Brain microvascular endothelial cell (primary cell): ENCODE measurements at places on chromosomes 4 and X.
A peak's percentile ranks its signal among the peaks of the same experiment; 100 is the strongest.

DNA sequence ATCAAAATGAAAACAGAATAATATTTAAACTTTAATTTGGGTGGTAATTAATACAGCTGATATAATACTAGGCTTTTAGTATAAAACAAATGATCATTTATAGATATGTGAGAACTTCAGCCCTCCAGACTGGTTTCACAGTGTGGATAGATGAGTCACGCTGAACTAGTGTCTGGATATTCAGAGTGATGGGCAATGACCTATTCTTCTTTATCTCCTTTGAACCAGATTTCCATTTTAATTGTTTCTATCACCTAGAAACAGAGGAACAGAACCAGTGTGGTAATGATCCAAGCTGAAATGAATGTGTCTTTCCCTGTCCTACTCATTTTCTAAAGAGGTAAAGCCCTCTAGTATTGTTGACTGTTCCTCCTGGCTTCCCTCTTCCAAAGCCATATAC lies 155.2 kb upstream of the GK2 start:
- DNase-seq: no peak

DNA sequence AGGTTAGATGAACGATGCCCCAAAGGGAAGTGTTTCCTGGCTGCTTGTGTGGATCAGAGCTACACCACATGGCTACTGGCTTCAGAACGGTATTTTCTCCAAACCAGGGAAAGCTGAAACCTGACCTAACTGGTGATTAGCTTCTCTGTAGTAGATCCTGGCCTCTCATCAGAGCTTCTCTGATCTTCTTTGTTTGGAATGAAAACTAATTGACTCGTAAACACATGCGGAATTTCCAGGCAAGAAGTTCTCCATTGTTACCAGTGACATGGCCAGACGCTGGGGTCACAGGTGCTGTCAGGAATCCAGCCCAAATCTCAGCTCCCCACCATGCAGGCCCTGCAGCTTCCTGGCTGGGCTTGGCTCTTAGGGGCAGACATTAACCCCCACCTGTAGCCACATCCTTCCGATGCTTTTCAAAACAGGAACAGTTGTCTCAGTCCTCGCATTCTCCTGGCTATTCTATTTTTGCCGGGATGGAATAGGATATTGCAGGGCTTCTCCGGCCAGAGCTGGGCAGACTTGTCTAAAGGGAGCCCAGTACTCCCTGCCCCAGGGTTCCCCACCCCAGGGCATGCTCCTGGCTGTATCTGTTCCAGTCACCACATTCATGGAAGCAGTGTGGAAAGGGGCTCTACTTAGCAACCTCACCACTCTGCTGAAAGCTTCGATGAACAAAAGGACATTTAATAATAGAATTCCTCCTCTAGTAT lies 305.4 kb upstream of the F9 start:
- DNase-seq: no peak

DNA sequence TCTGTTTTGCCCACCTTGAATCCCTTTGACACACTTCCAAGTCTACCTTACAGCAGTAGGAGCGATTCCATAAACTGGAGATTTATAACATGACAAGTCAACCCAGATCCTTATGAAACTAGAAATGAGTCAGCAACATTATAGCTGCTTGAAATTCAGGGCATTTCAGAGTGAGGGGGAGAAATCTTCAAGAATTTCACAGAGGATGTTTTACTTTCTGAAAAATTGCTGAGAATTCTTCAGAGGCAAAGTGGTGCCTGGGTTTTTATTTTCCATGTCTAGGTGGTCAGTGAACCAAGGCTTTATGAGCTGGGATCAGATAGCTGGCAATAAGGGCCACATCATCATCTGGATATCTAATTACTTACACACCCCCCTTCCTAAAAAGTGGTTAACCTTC lies 119.8 kb downstream of the PPARGC1A start:
- DNase-seq: no peak

DNA sequence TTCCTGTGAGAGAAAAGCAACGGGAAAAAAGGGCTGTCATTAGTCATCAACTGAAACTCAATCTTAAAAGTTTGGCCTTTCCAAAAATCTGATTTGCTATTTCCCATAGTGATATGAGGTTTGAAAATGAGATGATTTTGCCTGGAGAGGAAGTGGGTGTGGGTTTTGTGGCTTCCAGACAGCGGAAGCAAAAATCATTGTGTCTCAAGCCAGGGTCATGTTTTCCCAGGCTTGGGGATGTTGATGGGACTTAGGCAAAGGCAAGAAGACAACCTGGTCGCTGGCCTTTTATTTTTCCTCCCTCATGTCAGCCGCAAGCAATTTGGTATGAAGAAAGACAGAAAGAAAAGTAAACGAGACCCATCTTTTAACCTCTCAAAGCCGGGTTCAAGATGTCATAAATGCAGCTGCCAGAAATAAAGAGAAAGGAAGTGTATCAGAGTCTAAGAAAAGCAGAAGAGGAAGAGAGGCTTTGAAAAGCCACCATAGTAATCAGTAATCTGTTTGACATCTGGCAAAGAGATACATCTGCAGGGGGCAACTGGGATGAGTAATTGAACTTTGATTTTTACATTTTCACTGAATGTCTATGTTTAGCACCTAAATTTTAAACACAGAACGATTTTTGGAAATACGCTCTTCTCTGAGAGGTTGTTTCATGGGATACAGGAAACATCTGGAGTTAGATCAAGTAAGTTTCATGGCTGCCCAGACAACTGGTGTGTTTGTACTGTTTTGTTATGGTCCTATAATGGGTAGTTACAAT lies 521.6 kb upstream of the SLIT2 start:
- peak; percentile 82 for DNase-seq

GRCh38 chrX:65587616-65588526 lies 53.3 kb upstream of the LAS1L start:
- DNase-seq: peak; percentile 30

DNA sequence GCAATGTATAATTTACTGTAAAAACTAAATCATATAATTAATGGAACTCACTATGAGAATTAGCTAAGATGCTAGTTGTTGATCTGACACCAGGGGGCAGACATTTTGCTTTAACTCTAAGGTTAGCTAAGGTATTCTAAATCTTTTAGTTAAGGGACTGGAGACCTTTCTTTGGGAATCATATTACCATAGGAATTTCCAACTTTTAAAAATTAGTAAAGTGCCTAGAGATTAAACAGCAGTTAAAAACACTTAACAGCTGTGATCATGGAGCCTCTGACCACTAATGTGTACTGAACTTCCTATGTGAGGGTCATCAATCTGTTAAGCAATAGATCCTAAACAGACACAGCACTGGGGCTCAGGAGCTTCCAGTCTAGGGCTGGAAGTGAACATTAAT lies 226.6 kb downstream of the NSUN7 start:
- no peak for DNase-seq

GRCh38 chr4:182235021-182235795 lies 8.0 kb upstream of the TENM3 start:
- DNase-seq: no peak

DNA sequence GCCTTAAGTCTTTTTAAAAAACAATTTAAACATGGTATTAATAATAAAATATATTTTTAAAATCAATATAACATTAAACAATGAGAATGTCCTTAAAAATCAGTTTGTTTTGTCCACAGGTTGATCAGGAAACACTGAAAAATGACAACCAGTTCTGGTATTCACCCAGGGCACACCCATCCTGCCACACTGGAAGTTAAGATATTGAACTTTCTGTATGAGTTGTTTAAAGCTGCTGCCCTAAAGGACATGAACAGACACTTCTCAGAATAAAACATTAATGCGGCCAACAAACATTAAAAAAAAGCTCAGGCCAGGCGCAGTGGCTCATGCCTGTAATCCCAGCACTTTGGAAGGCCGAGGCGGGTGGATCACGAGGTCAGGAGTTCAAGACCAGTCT lies 15.0 kb upstream of the HOPX start:
- DNase-seq: no peak

GRCh38 chr4:55303760-55304165 lies 42.3 kb upstream of the SRD5A3 start:
- peak; percentile 85 for DNase-seq

DNA sequence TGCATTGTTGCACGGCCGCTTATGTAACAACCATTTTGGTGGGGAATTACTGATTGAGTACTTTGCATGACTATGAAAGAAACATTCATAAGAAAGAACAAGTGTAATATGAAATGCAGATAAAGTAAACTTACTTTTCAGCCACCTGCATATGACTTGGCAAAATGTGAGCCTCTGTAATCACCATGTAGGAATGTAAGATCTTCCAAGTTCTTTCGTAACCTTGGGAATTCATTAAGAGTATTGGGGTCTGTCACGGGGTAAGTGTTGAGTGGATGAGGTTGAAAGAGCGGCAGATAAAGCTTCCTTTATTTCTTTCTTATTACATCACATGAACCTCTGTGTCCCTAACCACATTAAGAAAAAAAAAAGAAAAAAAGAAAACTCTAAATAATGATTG lies 348.5 kb upstream of the NR3C2 start:
- DNase-seq: no peak

GRCh38 chr4:151325111-151325948 lies at the start of gene SH3D19:
Gene SH3D19 (minus strand): TSS chr4:151325605. CDS start chr4:151325352, 253 bp downstream.
- peak; percentile 13 for DNase-seq
